8988T (cell line): ENCODE measurements at places on chromosomes 16 and 17.

DNA sequence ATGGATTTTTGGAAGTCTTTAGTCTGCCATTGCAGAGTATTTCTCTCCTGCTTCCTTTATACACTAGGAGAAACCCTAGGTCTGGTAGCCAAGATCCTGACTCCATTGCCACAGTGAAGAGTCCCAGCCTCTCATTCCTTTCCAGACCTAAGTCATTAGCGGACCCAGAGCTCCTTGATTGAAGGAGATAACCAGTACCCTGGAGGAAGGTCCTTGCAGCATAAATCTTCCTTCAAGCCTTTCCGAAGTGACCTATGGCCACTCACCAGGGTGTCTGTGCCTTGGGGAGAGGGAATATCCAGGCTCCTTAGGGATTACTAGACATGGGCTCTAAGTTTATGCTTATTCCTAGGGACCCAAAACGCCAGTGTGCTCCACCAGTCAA, 35.8 kb downstream of the BCL7C start:
- DNase-seq: no peak

DNA sequence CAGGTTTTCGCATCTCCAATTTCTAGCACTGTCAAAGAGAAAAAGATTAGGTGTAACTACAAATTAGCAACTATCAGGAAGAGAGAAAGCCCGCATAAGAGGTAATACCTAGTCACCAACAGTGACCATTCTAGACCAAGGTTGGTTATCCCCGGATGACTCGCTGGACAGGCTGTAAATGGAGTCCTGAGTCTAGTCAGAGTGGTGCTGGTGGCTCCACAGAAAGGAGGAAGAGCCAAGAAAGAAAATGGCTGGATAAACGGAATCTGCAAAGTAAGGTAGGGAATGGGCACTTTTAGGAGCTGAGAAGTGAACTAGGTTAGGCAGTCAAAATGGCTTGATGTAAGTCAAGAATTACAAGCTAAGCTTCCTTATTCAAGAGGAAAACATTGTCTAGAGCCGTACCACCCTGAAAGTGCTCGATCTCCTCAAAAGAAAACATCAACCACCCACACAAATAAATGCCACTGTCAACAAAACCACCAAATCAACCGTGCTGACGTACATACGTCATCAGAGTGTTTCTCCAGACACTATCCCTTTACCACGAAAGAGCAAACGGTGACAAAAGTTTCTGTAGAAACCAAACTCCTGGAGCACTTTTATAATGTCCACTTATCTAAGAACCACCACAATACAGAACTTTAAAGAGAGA, 2.2 kb downstream of the GSPT1 start:
- no peak for DNase-seq

- DNase-seq: peak; percentile 91
Observed at GRCh38 chr17:19338031-19338990, 24.2 kb downstream of the B9D1 start.

- DNase-seq: no peak
Observed at GRCh38 chr16:71255721-71256120, 25.2 kb upstream of the HYDIN start.

- no peak for DNase-seq
Observed at GRCh38 chr17:80742581-80743180, 198.0 kb downstream of the RPTOR start.

GRCh38 chr17:17018612-17019429, 23.4 kb upstream of the MPRIP start:
- DNase-seq: no peak

GRCh38 chr16:71784093-71784492, 24.5 kb downstream of the AP1G1 start:
- no peak for DNase-seq

- DNase-seq: peak; percentile 99
Observed at GRCh38 chr16:85420501-85421337, 192.4 kb upstream of the GSE1 start.

DNA sequence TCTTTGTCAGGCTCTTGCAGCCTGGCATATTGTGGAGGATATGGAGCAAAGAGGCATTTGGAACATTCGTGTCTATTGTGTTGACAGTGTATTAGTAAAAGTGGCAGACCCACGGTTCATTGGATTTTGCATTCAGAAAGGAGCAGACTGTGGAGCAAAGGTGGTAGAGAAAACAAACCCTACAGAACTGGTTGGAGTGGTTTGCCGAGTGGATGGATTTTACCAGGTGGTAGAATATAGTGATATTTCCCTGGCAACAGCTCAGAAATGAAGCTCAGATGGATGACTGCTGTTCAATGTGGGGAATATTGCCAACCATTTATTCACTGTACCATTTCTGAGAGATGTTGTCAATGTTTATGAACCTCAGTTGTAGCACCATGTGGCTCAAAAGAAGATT, 44.5 kb downstream of the EFCAB13 start:
- DNase-seq: no peak

DNA sequence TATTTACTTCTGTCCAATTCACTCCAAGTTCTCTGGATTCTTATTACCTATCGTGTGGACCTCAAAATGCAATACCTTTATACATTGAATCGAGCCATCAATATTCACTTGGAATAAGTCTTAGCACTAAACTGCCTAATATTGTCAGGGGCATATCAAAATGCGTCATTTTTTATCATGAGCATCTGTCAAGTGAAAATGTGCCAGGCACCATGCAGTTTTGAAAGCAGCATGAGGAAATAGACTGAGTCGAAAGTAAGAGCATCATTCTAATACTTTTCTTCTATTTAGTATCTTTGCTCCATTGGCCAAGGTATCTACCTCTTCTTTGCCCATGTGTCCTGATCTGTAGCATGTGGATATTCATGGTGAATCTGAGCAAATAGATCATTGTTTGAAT, 1193.4 kb downstream of the CDH11 start:
- DNase-seq: no peak
